ENCODE measurements at places on chromosomes 7 and 10.
A peak's percentile ranks its signal among the peaks of the same experiment; 100 is the strongest.

DNA sequence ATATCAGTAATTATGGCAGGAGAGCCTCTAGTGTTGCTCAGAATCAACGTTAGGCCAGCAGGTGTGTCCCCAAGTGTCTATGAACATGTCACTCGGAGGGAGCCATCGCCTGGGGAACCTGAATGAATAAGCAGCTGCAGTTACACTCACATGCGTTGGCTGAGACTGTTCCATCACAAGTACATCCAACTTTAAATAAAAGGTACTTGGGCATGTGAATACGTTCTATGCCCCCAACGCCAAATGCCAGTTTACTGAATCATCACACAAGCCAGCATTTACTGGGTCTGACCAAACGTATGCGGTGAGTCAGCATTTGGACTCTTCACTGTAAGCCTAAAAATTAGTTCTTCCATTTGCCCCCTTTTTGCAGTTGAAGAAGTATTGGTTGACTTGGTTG lies 207.6 kb upstream of the PLXNA4 start:
- DNase-seq: peak; percentile 89

DNA sequence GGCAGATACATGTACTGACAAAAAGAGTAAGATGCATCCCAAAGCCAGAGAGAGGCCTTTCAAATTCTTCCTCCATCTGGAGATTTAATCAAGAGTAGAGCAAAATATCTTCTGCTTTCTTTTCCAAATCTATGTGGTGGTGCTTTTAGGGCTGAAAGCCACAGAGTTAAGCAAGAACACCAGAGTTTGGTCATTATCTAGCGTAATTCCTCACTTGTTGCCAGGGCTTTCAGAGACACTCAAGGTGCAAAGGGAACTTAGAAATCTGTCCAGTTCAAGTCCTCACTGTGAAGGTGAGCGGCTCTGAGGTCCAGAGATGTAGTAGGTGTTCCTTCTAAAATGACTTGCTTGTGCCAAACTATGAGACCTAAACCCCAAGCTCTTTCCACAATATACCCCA lies 10.9 kb upstream of the NFE2L3 start:
- no peak for DNase-seq

- DNase-seq: no peak
Observed at GRCh38 chr10:21172930-21173801, 276.1 kb upstream of the NEBL start.

DNA sequence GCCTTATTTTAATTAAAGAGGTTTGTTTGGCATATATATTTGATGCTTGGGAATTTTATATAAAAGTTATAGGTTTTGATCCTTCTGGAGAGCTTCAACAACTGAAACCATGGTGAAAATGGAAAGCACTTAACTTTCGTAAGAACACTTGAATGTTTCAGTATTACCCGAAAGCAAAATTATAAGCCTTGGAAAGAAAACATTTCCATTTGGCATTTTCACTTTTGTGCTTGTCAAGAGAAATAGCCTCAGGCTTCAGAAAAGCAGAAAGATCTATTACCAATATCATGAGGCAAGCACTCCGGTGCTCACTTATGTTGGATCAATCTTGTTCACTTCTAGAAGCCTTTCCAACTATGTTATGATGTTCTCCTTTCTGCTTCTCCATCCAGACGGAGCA lies 256.0 kb downstream of the TRIL start:
- no peak for DNase-seq

DNA sequence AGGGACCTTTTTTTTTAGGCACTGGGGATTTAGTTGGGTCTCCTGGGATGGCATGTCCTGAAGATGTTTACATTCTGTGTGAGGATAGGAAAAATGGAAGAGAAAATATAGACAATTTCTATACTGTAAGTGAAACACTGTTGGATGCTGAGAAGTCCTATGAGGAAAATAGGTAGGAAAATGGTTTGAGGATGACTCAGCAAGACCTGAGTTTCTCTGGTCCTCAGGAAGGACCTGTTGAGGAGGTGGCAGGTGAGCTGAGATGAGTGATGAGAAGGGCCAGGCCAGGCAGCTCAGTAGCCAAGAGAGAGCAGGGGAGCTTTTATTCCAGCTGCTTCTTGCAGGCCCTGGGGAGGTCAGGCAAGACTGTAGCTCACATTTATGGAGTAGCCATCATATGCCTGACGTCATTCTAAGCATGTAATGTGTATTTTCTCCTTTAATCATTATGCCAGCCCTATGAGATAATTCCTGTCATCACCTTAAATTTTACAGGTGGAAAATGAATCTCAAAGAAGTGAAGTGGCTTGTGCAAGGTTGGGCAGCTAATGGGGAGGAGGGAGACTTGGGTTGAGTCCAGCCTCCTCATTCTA lies 19.1 kb upstream of the LRRC18 start:
- no peak for DNase-seq

DNA sequence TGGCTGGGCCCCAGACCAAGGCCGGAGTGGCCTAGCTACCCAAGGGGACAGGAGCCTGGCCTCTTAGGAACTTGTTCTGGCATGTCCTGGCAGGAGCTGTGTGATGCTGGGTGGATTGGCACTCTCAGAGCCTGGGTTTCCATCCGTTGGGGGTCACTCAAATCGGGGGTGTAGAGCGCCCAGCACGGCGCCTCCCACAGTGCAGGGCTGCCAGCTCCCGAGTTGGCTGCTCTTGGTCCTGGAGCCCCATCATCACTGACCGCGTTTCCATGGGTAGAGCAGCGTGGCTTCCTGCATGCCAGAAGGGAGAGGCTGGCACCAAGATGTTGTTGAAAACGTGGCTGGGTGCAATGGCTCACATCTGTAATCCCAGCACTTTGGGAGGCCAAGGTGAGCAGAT lies 70.3 kb downstream of the UNCX start:
- no peak for DNase-seq

DNA sequence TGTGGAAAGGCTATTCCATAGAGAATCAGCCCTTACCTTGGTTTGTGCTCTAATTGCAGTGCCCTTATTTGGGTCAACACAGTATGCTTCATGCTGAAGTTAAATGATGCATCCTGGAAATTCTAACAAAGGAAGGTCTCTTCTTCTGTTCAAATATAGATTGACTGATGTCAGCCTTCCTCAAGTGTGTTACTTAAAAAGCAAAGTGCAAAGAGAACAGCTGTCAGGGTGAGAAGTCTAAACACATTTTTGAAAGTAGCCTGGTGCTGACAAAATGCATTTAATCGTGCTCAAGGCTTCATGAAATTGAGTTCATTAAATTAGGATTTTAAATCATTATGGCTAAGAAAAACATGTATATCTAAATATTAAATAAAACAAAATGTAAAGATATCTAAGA lies 19.5 kb downstream of the AGR2 start:
- DNase-seq: no peak

DNA sequence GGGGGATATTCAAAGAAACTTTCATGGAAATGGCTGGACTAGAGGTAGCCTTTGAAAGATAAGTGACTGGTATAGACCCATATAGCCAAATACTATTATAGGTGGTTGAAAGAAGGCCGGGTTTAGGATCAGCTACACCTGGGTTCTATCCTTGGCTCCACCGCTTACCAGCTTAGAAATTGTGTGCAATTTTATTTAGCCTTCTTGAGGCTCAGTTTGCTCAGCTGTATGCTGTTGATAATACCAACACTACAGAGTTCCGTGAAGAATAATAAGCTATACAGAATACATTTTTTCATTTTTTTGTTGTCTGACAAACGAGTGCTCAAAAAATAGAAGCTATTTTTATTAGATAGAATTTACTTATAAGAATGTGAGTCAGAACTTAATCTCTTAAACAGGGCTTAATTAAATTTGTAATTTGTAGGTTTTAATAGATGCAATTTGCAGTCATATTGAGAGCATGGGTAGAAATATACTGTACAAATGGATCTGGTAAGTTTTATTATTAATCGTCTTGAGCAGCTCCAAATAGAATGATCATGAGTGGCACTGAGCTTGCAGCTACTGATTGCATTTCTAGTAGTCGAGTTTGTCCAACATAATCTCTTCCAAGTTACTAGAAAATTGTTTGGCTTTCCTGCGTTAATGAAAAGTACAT lies 164.3 kb upstream of the PHYHIPL start:
- no peak for DNase-seq

- DNase-seq: no peak
Observed at GRCh38 chr10:75962395-75963061, 531.1 kb downstream of the LRMDA start.

- no peak for DNase-seq
Observed at GRCh38 chr10:32371101-32371500, 24.1 kb upstream of the EPC1 start.

- DNase-seq: no peak
Observed at GRCh38 chr10:11740907-11741306, 1.3 kb upstream of the ECHDC3 start.

- no peak for DNase-seq
Observed at GRCh38 chr10:79321951-79322350, 25.3 kb upstream of the PPIF start.

- no peak for DNase-seq
Observed at GRCh38 chr7:55970978-55971377, 6.6 kb downstream of the NIPSNAP2 start.

DNA sequence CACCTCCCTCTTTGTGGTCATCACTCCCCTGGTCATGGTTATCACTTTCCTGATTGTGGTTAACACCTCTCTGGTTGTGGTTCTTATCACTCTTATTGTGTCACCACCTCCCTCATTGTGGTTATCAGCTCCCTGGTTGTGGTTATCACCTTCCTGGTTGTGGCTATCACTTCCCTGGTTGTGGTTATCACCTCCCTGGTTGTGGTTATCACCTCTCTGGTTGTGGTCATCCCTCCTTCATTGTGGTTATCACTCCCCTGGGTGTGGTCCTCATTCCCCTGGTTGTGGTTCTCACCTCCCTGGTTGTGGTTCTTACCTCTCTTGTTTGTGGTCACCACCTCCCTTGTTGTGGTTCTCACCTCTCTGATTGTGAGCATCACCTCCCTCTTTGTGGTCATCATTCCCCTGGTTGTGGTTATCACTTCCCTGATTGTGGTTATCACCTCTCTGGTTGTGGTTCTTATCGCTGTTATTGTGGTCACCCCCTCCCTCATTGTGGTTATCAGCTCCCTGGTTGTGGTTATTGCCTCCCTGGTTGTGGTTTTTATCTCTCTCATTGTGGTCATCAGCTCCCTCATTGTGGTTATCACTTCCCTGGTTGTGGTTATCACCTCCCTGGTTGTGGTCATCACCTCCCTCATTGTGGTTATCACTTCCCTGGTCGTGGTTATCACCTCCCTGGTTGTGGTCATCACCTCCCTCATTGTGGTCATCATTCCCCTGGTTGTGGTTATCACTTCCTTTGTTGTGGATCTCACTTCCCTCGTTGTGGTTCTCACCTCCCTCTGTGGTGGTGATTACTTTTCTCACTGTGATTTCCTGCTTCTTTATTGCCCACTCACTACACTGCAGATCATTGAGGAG lies 106.7 kb downstream of the GPR26 start:
- DNase-seq: peak; percentile 30

DNA sequence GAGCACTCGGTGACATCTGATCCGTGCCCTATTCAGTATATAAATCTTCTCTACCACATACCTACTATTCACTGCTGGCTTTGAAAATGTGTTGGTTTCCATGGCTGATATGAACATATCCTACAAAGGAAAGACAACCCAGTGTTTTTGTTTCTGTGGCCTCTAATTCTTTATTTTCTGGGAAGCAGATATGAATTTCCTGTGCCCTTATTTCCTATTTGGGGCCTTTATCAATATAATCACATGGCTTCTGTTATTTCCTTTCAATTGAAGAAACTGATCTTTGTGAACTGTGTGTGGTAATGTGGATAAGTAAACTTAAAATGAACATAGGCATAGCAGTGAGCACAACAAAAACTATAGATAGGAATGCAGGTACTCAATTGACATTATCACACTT lies 10.6 kb downstream of the CCNJ start:
- DNase-seq: no peak

GRCh38 chr10:121732656-121733445 lies 134.6 kb upstream of the FGFR2 start:
- DNase-seq: no peak

- DNase-seq: no peak
Observed at GRCh38 chr7:80087771-80088170, 46.9 kb upstream of the GNAI1 start.

DNA sequence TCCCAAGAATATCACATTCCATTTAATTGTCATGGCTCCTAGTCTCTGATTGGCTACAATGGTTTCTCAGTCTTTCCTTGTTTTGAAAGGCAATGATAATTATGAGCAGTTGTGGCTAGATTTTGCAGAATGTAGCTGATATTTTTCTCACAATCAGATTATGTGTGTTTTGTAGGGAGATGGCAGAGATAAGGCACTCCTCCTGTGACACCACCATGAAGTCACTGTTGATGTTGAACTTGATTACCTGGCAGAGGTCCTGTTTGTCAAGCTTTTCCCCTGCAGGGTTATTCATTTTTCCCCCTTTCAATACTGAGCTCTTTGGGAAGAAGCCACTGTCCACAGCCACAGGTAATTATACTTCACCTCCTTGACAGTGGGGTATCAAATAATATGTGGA lies 602.9 kb upstream of the PFKP start:
- DNase-seq: no peak

DNA sequence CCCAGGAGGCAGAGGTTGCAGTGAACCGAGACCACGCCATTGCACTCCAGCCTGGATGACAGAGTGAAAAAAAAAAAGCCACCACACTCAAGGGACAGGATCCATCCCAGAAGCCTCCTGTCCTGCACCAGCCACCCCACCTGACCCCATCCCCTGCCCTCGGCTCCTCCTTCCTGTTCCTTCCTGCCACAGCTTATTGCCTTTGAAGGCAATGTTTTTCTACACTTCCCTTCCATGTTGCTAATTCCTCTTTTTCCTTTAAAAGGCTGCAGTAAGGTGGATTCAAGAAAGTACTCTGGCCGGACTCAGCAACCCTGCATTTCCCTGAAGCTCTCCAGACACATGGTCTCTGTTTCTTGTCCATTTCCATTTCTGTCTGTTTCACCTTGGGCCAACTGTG lies 80.9 kb downstream of the FAM171A1 start:
- DNase-seq: no peak
